HL-60 (cell line): ENCODE measurements at places on chromosomes 5 and 9.

GRCh38 chr5:177447611-177448243 lies 1.1 kb downstream of the PRR7 start:
- DNase-seq = peak; percentile 28

DNA sequence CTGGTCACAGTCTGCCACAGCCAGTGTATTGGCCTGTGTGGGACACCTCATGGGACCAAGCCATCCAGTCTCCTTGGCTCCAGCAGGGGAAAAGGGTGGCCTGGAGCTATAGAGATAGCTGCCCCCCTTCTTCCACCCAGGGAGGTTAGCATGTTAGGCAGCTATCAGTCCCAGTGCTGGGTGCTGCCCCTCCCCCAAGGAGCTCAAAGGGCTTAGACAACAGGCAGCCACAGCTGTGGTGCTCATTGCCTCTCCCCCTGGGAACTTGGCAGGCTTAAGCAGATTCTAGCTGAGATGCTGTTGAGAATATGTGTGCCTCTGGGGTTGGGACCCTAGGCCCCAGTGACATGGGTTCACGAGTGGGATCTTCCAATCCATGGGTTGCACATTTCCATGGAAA lies 226.0 kb upstream of the PTGER4 start:
- no peak for DNase-seq

- no peak for DNase-seq
Observed at GRCh38 chr5:170757182-170757601, 26.3 kb upstream of the GABRP start.

DNA sequence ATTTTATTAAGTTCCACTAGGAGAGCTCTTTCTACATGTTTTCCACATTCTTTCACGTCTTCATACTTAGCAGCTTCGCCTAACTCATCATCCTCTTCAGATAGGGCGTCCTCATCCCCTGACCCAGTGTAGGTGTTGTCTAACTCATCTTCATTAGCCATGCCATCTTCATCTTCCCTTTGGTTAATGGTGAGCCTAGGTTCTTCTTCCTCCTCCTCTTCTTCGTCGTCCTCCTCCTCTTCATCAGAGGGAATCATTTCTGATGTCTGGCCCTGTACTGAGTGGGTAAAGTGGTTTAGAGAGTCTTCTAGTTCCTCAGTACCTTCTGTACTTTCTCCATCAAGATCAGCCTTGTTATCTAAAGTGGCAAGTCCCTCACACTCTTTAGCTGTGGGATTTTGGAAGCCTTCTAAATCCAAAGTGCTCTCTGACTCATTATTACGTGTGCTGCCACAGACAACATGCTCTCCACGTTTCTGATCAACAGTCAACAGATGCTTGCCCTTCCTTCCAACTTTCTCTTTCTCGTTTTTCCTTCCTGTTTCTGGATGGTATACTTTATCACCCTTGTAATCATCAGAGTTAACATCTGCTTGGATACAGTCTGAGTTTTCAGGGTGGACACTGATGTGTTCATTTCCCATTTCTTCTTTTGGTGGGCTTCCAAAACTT lies 31.1 kb downstream of the TUT7 start:
- no peak for DNase-seq

GRCh38 chr9:28927691-28928090 lies 1354.4 kb upstream of the C9orf72 start:
- no peak for DNase-seq

- DNase-seq = no peak
Observed at GRCh38 chr5:173789031-173789920, 98.9 kb upstream of the CPEB4 start.

DNA sequence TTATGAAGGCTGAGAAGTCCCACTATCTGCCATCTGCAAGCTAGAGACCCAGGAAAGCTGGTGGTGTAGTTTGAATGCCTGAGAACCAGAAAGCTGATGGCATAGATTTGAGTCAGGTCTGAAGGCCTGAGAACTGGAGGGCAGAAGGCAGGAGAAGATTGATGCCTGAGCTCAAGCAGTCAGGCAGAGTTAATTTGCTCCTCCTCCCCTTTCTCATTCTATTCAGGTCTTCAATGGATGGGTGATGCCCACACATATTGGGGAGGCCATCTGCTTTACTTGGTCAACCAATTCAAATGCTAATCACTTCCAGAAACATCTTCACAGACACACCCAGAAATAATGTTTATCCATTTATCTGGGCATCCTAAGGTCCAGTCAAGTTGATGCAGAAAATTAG lies 87.6 kb upstream of the CPLX2 start:
- DNase-seq = no peak

- no peak for DNase-seq
Observed at GRCh38 chr9:128632066-128632465, 24.6 kb downstream of the DYNC2I2 start.

GRCh38 chr5:139108063-139108824 lies 89.9 kb downstream of the SIL1 start:
- no peak for DNase-seq

DNA sequence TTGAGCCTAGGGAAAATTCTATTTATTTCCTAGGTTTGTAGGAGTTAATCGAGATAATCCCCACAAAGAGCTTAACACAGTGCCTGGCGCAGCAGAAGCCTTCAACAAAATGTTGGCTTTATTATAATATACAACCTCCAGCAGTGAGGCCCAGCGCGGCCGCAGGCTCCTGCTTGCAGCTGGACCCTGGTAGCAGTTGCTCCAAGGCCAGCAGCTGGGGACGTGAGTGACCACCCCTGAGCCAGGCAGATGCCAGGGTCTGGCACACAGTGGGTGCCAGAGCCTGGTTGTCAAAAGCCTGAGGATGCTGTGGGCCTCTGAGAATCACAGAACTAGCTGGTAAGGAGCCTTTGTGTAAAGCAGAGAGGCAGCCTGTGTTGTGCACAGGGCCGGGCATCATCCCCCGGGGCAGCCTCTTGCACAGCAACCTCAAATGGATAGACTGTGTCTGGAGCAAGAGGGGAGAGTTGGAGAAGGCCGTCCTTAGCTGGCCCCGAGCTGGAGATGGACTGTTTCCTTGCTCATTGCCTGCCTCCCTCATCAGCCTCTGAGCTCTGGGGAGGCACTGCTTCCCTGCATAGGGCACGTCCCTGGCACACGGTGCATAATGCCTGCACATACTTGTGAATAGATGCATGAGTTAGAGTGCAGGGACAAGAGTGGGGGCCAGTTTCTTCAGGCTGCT lies 17.3 kb downstream of the CSF1R start:
- DNase-seq = no peak

GRCh38 chr5:153584126-153584959 lies 93.9 kb downstream of the GRIA1 start:
- DNase-seq = no peak
